NCI-H460 (cell line): ENCODE measurements at places on chromosomes 11 and 22. TPM values are rescaled to one million over a fixed set of nuclear protein-coding genes. Genes with fewer than 3 reads are reported as not detected.

KDM4E gene
- not detected in 2 replicates for total RNA-seq

LUZP2 gene
- 0.20 and 0.32 TPM in 2 replicates for total RNA-seq

SLC35E4 gene
- total RNA-seq = 5.6 and 7.0 TPM in 2 replicates

RIN1 gene
- 18.7 and 23.9 TPM in 2 replicates for total RNA-seq

OR8H1 gene
- not detected in 2 replicates for total RNA-seq

LMNTD2 gene
- total RNA-seq = 0.38 and 1.8 TPM in 2 replicates

ASPHD2 gene
- 0.49 and 0.77 TPM in 2 replicates for total RNA-seq

TSSK2 gene
- total RNA-seq = not detected in 2 replicates

EFCAB6 gene
- total RNA-seq = 0.40 and 0.61 TPM in 2 replicates

CEP126 gene
- 2.7 and 4.5 TPM in 2 replicates for total RNA-seq

ATXN10 gene
- 42.1 and 58.6 TPM in 2 replicates for total RNA-seq

ACAD8 gene
- 8.7 and 13.3 TPM in 2 replicates for total RNA-seq

DNA sequence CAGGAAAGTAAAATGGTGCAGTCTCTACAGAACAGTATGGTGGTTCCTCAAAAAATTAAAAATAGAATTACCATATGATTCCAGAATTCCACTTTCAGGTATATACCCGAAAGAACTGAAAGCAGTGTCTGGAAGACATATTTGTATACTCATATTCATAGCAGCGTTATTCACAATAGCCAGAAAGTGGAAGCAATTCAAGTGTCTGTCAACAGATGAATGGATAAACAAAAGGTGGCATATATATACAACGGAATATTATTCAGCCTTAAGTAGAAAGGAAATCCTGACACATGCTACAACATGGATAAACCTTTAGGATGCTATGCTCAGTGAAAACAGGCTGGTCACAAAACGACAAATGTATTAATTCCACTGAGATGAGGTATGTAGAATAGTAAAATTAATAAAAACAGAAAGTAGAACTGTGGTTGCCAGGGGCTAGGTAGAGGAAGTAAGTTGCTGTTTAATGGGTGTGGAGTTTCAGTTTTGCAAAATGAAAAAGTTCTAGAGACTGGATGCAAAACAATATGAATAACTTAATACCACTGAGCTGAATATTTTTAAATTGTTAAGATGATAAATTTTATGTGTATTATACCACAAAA, 14.5 kb downstream of the SAA1 start:
- DNase-seq = no peak

DNA sequence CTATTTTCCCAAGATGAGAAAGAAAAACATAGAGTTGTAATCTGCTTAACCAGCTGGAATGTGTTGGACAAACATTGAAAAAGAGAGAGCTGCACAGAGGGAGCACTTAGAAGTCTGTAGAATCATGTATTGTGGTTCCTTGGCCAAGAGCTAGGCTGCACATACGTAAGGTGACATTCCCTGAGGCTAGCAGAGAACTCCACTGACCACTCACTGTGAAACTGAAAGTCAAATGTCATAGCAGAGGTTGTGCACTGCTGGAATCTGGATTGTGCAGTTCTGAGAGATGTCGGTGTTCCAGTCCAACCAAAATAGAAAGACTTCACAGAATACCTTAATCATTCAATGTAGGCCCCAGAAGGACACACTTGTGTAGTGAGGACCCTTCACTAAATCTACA, 772.8 kb upstream of the RAG2 start:
- no peak for DNase-seq

GRCh38 chr22:45208993-45209838, 31.5 kb downstream of the KIAA0930 start:
- DNase-seq = no peak

- peak; percentile 70 for DNase-seq
Observed at GRCh38 chr11:69670158-69670845, 4.9 kb downstream of the LTO1 start.

DNA sequence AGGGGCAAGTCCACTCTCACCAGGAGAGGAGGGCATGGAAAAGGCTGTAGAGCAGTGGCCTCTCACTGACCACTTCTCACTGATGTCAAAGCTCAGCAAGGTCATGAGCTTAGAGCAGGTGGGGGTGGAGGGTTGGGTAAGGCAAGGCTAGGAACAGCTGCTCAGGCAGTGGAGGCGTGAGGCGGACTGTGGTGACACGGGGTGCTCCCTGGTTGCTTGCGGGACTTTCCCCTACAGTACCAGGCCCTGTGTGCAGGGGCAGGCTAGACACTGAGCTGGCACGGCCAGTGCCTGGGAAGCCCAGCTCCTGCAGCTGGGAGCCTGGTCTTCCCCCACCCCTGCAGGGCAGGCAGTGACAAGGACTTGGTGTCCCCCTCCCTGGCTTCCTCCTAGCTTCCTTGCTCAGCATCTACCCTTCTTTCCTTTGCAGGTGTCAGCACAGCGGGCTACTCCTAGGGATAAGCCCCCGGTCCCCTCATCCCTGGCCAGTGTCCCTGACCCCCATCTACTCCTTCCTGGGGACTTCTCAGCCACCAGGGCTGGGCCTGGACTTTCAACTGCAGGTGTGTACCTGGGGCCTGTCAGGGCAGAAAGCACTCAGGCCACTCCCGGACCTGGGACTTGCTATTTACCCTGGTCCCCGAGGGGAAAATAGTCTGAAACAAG, 45.6 kb downstream of the PISD start:
- no peak for DNase-seq

DNA sequence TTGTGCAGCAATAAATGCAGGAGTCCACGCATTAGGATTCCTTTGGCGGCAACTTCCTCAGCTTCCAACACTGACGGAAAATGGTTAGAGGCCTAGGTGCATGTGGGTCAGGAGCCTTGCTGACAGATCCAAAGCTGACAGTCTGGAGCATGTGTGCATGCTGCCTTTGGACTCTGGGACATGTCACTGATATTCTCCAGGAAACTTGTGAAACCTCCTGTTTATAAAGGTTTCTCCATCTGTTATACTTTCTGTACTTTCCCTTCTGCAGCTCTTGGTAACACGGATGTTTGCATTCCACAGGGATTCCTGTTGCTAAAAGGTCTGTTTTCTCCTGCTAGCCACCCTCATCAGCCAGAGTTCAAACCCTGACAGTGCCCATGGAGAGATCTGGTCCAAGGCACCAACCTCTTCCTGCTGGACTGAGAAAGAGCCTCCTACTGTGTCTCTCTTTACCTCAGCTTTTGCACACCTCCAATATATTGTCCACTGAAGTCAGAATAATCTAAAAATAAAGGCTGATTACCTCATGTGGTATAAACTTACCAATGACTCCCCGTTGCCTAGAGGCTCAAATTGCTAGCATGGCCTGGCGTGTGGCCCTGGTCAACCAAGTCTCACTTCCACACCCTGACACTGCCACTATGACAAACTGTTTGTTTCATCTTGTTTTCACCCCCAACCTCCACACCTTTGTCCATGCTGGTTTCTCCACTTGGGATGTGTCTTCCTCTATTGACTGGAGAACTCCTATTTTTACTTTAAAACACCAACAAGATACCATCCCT, 31.1 kb upstream of the LYVE1 start:
- no peak for DNase-seq

DNA sequence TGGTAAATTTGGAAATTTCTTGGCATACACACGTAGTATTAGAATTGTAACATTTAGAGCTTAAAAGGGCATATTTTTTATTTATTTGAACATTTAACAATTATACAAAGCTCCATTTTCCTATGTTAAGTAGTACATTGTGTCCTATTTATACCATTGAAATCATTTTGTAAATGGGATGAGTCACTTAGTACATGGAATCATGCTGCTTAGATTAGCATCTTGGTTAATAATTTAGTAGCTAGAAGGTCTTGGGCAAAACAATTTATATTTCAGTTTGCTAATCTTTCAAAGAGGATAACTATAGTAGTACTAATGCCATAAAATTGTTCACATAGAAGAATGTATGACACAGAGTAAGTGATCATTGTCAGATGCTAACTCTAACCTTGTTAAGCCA, 450.1 kb upstream of the LUZP2 start:
- no peak for DNase-seq

DNA sequence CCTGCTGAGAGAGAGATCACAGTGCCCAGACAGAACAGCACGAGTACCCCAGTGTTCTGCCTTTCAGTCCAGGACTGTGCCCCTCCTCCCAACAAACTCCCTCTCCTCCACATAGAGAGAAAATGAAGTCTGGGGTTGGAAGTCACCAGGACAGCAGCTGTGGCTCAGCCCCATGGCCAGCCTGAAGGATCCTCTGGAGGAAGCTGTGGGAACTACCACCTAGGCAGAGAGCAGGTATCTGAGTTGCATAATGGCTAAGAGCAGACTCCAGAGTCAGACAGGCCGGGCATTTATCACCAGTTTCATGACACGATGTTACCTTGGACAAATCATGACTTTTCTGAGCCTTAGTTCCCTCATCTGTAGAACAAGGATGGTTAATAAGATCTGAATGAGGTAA, 61.2 kb upstream of the RRAS2 start:
- DNase-seq = no peak

GRCh38 chr22:31295831-31296657, 3.8 kb upstream of the PIK3IP1 start:
- no peak for DNase-seq

- DNase-seq = no peak
Observed at GRCh38 chr22:23742505-23743264, 8.2 kb downstream of the ZNF70 start.

DNA sequence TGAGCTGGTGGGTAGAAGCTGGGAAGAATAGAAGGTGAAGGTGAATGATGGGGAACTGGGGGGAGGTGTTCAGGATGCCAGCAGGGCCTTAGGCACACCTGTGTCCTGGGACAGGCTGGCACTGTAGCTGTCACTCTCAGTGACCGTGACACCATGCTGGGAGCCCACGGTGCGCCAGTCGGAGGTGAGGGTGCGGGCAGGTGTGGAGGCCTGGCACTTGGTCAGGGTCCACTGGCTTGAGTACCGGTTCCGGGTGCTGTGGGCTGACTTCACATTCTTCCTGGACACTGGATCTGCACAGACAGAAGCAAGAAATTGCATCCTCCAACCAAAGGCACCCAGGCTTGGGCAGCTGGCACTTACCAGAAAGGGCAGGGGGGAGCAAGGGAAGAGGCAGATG, 103.8 kb downstream of the CEP164 start:
- DNase-seq = no peak

DNA sequence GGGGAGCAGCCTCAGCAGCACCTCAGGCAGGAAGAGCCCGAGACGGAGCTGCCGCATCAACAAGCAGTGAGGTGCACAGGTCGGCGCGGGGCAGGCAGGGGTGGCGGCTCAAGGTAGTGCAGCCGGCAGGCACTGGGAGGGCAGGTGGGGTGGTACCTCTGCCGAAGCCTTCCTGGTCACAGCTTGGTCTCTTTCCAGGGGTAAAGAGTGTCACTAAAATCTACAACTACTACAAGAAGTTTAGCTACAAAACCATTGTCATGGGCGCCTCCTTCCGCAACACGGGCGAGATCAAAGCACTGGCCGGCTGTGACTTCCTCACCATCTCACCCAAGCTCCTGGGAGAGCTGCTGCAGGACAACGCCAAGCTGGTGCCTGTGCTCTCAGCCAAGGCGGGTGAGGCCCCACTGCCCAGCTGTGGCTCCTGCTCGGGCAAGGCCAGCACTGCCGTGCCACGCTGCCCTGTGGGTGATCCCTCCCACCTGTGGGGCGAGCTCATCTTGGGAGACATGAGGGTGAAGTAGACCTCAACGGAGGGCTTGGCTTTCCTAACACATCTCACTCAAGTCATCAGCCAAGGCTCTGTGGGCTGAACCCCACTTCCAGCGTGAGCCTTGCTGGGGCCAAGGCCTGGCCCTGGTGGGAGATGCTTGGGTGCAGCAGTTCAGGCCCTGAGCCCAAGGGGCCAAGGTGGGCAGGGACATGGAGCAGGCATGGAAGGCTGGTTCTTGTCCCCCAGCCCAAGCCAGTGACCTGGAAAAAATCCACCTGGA, 13.6 kb downstream of the GATD1 start:
- DNase-seq = no peak

- no peak for DNase-seq
Observed at GRCh38 chr22:31160328-31160978, 471 bp downstream of the RNF185 start.

- DNase-seq = peak; percentile 36
Observed at GRCh38 chr22:37905534-37906363, at the start of gene MICALL1. MICALL1 (plus strand) TSS chr22:37906297; CDS start chr22:37906423, 126 bp downstream.

- peak; percentile 11 for DNase-seq
Observed at GRCh38 chr11:11977206-11977938, 31.1 kb downstream of the DKK3 start.

DNA sequence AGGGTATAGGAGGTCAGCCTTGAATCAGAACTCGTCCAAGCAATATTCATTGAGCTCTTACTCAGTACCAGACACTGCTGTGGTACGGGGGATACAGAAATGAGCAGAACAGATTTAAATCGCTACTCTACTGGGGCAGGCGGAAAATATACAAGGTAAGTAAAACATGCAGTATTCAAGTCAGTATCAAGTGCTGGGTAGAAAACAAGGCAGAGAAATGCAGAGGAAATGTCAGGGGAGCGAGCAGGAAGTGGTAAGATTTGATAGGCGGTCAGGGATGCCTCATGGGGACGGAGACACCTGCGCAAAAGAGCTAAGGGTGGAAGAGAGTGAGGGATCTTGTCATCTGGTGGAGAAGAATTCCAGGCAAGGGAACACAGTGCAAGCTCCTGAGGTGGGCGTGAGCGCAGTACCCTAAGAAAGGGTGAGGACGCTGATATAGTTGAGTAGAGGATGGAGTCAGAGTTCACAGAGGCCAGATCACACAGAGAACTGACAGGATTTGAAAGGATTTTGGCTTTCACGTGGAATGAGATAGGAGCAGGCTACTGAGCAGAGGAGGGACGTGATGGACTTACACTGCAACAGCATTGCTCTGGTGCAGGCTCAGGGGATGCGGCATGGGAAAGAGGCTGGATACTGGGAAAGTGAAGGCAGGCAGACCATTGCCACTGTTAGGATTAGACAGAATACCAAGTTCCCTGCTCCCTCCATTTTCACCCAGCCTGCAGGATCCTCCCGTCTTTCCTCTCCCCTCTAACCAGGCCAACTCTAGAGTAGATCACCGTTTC, 35.8 kb downstream of the SC5D start:
- DNase-seq = no peak

DNA sequence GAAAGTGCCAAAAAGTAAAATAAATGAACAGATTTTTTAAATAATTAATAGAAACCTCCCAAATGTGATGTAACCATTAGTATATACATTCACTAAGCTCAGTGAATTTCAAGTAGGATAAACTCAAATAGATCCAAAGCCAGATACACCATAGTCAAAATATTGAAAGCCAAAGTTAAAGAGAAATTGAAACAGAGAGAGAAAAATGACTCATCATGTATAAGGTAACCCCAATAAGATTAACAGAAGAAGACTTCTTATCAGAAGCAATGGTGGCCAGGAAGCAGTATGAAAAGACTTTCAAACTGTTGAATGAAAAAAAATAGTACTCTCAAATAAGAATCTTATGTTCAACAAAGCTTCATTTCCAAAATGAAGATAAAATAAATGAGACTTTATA, 70.5 kb downstream of the LUZP2 start:
- DNase-seq = no peak

DNA sequence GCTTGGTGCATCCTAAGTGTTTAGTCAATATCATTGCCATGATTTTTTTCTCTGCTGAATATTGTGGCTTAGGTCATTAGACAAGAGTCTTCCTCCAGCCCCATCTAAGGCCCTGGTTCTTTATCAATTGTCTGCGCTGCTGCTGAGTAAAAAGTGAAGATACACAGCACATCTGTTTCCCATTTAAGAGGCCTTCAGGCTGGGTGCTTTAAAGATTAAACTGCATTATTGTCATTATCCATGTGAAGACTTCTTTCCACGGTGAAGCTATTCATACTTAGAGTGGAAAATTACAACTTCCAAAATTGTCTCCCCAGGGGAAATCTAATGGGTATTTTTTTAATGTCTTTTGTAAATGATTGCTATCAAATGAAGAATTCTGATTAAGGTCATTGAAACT, 719.8 kb upstream of the LRRC4C start:
- DNase-seq = no peak

- no peak for DNase-seq
Observed at GRCh38 chr11:39434466-39434865, 2025.0 kb downstream of the LRRC4C start.
